Activated CD4-positive, alpha-beta T cell treated with anti-CD3 and anti-CD28 coated beads, Interleukin-2, amount 50 U/mL, for 48 hours (primary cell): ENCODE measurements at places on chromosomes 7 and 10.
A peak's percentile ranks its signal among the peaks of the same experiment; 100 is the strongest.

GRCh38 chr10:121639416-121639815 lies 41.2 kb upstream of the FGFR2 start:
- DNase-seq = no peak

- DNase-seq = no peak
Observed at GRCh38 chr10:46220187-46220586, 66.6 kb upstream of the ANTXRL start.

GRCh38 chr7:149859369-149859768 lies 14.4 kb upstream of the ATP6V0E2 start:
- no peak for DNase-seq

DNA sequence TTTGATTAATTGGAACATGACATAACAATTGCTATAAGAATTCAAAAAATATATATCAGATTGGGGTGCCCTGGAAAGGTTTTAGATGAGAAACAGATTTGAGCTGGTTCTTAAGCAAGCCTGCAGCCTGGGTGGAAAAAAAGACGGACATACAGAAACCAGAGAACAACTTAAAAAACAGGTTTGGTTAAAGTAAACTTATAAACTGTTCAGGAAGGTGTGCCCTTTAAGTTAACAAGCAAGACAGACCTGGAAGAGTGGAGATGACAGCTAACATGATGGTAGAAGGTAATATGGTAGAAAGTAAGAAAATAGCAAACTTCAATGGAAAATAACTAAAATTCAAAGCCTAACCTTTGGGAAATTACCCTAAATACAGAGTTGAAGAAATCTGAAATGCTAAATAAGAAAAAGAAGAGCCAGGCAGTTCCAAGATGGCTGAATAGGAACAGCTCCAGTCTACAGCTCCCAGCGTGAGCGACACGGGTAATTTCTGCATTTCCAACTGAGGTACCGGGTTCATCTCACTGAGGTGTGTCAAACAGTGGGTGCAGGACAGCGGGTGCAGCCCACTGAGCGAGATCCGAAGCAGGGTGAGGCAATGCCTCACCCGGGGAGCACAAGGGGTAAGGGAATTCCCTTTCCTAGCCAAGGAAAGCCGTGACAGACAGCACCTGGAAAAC lies 52.2 kb downstream of the CADPS2 start:
- no peak for DNase-seq

DNA sequence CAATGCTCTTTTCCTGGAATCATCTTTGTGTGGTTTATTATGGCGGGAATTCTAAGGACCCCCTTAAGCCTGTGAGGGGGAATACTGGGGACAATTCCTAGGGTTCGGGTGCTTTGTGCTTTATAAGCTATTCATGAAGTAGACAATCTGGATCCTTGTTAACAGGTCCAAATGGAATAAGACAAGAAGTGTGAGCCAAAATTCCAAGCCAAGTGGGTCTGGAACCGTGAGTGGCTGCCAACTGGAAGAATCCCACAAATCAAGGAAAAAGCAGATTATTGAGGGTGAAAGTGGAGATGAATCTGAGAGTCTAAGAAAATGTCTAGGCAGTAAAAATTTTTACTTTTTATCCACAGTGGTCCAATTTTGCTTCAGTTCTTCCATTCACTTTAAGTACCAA lies 136.8 kb downstream of the MDFIC start:
- DNase-seq = no peak

- DNase-seq = no peak
Observed at GRCh38 chr7:112103246-112103645, 103.0 kb downstream of the DOCK4 start.

DNA sequence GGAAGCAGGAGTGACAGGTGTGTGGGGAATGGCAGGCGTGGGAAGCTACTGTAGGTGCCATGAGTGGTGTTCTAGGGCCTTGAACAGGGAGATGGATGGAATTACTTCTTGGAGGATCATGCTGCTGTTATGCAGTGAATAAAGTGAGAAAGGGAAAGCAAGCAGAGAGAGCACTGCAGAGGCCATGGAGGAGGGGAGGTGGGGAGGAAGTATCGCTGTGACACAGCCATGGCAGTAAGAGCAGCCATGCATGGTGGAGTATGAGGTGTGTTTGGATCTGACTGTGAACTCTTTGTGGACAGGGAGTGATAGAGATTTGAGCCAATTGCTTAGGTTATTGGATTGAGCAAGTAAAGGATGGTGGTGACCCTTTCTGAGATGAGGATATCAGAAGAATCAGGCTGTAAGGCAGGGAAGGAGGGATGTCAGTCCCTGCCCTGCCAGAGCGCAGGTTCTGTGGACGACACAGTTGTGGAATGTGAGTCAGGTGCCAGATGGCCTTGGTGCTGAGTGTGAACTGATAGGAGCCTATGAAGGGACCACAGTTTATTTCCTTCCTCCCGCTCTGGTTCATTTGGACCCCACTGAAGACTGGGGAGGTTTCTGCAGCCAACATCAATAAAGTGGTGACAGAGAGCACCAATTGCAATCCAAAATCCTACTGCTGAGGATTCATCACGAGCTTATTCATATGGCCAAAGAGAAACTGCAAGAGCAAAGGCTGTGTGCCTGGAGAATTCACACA lies 105.5 kb upstream of the TMEM72 start:
- DNase-seq = no peak

DNA sequence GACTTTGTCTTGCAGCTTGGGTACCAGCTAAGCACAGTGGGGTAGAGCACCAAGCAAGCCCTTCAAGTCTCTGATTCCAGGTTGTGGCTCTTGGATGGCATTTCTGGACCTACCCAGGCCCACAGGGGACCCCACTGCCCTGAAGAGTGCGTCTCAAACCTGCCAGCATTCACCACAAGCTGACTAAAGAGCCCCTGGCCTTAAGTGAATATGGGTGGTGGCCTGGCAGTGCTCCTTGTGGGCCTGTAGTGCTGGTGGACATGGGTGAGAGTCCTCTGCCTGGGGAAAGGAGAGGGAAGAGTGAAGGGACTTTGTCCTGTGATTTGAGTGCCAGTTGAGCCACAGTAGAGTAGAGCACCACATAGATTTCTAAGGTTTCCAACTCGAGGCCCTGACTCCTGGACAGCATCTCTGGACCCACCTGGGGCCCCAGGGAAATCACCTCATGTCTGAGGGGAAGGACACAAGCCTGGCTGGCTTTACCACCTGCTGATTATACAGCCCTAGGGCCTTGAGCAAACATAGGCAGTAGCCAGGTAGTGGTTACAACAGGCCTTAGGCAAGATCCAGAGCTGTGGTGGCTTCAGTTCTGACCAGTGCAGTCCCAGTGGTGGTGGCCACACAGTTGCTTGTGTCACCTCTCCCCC lies 23.7 kb downstream of the GSDME start:
- no peak for DNase-seq

GRCh38 chr10:133315847-133316246 lies 7.1 kb downstream of the ZNF511 start:
- no peak for DNase-seq

- DNase-seq = no peak
Observed at GRCh38 chr10:78403781-78404180, 370.1 kb downstream of the RPS24 start.

DNA sequence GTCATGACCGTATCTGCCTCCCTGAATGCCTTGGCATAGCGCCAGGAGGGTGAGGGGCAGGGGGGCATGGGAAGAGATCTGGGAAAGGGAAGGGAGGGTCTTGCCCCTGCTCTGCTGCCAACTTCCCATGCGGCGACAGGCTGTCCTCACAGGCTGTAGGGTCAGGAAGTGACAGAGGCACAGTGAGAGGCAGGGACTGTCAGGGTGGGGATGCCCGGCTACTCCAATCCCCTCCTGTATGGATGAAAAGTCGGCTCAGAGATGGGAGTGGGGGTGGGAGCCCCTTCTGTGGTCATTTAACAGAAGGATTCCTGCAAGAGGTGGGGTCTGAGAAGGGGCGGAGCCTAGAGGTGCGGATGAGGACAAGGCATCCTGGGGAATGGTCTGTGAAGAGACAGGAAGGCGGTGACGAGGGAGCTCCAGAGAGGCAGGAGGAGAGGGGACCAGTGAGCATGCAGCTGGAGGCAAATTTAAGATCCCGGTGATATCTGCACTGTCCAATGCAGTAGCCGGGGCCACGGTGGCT lies 20.8 kb upstream of the UNC5B start:
- DNase-seq = no peak

- DNase-seq = no peak
Observed at GRCh38 chr7:42285383-42285824, 48.4 kb upstream of the GLI3 start.

DNA sequence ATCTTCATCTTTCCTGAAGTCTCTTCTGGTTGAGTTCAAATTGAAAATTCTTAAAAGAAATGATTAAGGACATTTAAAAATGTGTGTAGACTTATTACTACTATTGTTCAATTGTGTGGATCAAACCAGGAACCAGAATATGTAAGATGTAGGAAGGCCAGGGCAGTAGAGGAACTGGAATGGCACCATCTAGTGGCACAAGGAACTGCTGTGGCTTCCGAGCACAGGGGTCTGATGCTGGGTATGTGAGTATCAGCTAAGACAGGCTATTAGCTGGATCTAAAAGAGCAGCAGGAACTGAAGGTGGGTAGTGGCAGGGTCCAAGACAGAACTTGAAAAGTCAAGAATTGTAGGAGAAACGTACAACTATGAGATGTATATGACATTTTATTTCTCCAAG lies 247.3 kb downstream of the SEMA3A start:
- peak; percentile 1 for DNase-seq
